ENCODE measurements at places on chromosomes 1 and 21. TPM values are rescaled to one million over a fixed set of nuclear protein-coding genes. Genes with fewer than 3 reads are reported as not detected.

The SIM2 gene
- total RNA-seq: 5.2 TPM

The HAO2 gene
- not detected for total RNA-seq

The PROX1 gene
- 0.22 TPM for total RNA-seq

The OLIG2 gene
- not detected for total RNA-seq

The VPS26C gene
- total RNA-seq: 72.8 TPM

The GCSAML gene
- not detected for total RNA-seq

The CDA gene
- 10.1 TPM for total RNA-seq

The B3GALNT2 gene
- total RNA-seq: 36.3 TPM

The ANXA9 gene
- 0.39 TPM for total RNA-seq
